GM23248 (cell line): ENCODE measurements at places on chromosomes 3 and 15.
A peak's percentile ranks its signal among the peaks of the same experiment; 100 is the strongest.

DNA sequence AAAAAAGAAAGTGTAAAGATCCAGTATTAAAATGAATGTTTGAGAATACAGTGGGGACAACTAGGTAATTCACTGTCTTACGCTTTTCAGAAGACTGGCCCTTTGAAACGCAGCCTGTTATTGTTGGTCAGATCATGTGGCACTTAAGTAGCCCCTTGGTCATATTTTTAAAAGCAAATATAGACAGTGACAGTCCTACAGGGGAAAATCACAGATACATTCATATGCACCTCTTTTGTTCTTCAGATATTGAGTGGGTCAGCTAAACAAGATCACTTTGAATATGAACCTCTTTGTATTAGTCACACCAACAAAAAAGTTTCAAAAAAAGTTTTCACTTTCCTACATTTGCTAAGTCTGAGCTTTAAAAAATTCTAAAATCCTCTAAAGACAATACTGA lies 36.0 kb downstream of the TIGIT start:
- DNase-seq = no peak

DNA sequence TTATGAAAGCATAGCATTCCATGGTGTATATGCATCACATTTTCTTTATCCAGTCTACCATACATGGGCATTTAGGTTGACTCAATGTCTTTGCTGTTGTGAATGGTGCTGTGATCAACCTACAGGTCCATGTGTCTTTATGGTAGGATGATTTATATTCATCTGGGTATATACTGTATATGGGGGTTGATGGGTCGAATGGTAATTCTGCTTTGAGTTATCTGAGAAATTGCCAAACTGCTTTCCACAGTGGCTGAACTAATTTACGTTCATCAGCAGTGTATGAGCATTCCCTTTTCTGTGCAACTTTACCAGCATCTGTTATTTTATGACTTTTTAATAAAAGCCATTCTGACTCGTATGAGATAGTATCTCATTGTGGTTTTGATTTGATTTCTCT lies 662.4 kb upstream of the BCHE start:
- DNase-seq = no peak

GRCh38 chr3:61618231-61618630 lies 56.9 kb downstream of the PTPRG start:
- no peak for DNase-seq

- DNase-seq = no peak
Observed at GRCh38 chr3:3097958-3098357, 12.2 kb downstream of the IL5RA start.

DNA sequence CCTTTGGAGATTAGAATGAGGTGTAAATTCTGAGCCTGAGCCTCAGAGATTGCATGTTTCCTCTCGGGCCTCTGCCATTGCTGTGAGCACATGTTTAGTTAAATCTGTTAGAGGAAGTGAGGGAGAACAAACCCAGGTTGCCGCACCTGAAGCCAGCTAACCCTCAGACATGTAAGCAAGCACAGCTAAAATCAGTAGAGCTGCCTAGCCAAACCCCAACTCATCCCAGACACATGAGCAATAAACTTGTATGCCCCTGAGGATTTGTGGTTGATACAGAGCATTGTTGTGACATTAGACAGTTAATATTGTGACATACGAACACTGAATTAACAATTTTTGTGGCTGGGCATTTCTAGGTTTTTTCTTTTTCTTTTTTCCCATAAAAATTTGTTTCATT lies 41.9 kb downstream of the NMD3 start:
- peak; percentile 88 for DNase-seq

- DNase-seq = no peak
Observed at GRCh38 chr15:48062148-48062872, 58.5 kb upstream of the SLC24A5 start.

GRCh38 chr15:100842756-100843730 lies 36.6 kb upstream of the ALDH1A3 start:
- DNase-seq = peak; percentile 32

DNA sequence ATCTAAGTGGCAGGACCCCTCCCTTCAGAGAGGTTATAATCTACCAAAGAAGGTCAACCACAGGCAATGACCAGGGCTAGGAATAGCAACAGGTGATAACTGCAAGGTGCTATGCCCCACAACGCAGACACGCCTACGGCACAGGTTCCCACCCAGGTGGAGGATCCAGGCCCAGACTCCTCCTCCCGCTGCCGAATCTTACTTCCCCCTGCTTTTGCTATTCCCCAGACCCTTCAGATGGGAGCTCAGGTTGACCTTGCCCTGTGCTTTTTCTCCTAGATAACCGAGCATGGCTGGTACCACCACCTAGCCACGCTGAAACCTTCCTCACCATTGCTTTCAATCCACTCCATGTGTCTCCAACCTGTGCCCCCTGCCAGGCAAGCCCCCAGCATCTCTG lies 142.2 kb upstream of the IGF1R start:
- DNase-seq = no peak

- DNase-seq = peak; percentile 83
Observed at GRCh38 chr3:37779289-37780152, 82.2 kb upstream of the CTDSPL start.

DNA sequence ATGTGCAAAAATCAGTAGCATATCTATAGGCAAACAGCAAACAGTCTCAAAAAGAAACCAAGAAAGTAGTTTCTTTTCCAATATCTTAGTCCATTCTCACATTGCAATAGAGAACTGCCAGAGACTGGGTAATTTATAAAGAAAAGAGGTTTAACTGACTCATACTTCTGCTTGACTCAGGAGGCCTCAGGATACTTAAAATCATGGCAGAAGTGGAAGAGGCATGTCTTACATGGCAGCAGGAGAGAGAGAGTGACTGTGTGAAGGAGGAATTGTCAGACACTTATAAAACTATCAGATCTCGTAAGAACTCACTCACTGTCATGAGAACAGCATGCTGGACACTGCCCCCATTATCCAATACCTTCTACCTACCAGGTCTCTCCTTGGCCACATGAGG lies 327.9 kb upstream of the EPHA3 start:
- no peak for DNase-seq

- no peak for DNase-seq
Observed at GRCh38 chr3:48945432-48945831, 26.8 kb downstream of the ARIH2 start.

DNA sequence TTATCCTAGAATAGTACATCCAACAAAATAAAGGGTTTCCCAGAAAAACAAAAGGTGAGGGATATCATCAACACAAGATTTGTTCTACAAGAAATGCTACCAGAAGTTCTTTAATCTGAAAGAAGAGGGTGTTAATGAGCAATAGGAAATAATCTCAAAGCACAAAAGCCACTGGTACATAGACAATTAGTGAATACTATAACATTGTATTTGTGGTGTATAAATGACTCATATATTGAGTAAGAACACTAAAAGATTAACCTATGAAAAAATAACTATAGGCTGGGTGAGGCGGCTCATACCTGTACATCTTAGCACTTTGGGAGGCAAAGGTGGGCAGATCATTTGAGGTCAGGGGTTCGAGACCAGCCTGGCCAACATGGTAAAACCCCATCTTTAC lies 210.2 kb upstream of the SLITRK3 start:
- no peak for DNase-seq

DNA sequence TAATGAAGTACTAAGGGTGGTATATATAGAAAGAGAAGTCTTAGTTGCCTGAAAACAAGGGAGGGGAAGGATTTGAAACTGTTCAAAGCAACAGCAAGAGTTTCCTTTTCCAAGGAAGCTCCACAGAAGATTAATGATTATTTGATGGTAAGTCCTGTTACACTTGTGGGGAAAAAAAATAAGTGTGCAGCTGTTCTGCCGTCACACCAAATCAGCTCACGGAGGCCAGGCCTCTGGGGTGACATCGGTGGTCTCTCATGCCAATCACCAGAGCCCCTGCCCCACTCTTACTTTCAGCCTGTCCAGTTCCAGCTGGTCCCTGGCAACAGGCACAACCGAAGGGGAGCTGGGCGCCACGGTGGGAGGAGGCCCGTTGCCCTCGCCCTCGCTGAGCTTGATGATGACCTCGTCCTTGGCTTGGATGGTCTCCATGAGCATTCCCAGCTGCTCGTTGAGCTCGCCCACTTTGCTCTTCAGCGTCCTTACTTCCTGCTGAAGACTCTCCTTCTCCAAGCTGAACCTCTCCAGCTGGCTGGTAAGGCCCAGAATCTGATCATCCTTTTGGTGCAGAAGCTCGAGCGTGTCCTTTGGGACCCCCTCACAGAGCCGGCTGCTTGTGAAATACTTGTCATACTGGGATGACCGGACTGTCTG lies 53.5 kb downstream of the TBC1D2B start:
- peak; percentile 47 for DNase-seq

GRCh38 chr3:16480861-16481545 lies 32.5 kb downstream of the RFTN1 start:
- DNase-seq = peak; percentile 58

GRCh38 chr3:73021301-73021835 lies 24.8 kb downstream of the PPP4R2 start:
- DNase-seq = no peak

- no peak for DNase-seq
Observed at GRCh38 chr3:79767905-79768267, at the start of gene ROBO1. TSS of gene ROBO1 (minus strand) at chr3:79767998.

GRCh38 chr3:84961521-84962255 lies 2.9 kb downstream of the CADM2 start:
- DNase-seq = no peak

- no peak for DNase-seq
Observed at GRCh38 chr3:32004113-32004765, 22.7 kb downstream of the ZNF860 start.

- no peak for DNase-seq
Observed at GRCh38 chr3:183272791-183273190, 19.7 kb downstream of the B3GNT5 start.

- DNase-seq = no peak
Observed at GRCh38 chr15:51046016-51046415, 48.7 kb downstream of the TNFAIP8L3 start.

GRCh38 chr3:52218454-52218853 lies 7.0 kb downstream of the TLR9 start:
- DNase-seq = no peak

DNA sequence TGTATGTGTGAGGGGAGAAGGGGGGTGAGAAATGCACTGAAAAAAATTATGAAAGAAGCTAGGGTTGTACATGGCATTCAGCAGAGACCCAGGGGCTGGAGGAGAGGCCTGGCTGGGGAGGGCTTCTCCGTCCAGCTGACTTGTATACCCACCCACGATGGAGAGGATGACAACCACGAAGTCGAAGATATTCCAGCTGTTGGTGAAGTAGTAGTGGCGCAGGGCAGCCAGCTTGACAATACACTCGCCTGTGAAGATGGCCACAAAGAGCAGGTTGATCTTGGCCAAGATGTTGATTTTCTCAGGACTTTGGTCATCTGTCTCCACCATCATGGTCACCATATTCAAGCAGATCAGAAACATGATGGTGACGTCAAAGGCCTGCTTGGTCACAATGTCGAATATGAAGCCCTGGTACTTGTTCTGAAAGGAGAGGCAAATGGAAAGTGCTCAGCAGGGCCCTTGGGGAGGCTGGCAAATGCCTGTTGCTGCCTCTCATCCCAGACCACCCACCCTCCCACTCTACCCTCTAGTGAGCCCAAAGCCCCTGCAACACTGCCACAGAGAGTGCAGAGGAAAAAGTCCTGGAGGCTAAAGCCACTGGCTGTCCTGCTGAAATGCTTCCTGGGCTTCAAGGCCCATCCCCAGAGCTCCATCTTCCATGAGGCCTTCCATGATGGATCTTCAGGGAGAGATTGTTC lies 58.1 kb downstream of the EXOG start:
- DNase-seq = no peak

- no peak for DNase-seq
Observed at GRCh38 chr3:51422211-51422610, 31.1 kb downstream of the RBM15B start.

DNA sequence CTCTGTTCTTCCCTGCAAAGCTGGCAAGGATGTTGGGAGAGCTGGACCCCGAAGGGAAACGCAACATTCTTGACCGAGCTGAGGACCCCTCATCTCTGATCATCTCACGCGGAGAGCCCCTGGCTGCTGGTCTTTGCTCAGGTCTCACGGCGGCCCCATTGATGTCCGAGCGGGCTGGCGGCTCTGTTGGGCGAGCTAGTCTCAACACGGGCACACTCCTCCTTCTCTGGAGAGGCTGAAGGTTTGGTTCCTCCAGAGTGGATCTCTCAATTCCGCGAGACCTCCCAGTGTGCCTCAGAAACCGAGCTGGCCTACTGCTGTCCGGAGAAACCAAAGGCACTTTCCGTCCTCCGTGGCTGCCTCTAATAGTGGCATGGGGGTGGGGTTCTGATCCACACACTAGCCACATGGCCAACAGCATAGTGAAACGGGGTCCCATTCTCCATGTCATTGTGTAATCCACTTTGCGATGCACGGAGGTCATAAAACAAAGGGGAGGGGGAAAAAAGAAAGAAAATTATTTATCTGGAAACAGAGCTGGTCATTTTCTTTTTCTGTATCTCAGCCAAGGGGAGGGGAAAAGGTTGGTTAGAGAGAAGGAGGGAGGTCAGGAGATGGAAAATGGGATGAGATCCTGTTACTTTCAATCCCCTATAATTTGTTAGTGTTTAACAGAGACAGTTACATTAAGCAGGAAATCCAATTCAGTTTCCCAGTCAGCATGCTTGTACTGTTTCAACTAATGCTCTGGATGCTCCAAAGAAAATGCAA lies 1.3 kb downstream of the CCDC80 start:
- DNase-seq = peak; percentile 81

GRCh38 chr3:52121813-52122212 lies 32.4 kb downstream of the POC1A start:
- no peak for DNase-seq

GRCh38 chr15:42331235-42331634 lies 28.1 kb upstream of the CAPN3 start:
- no peak for DNase-seq

GRCh38 chr3:31979001-31979697 lies 1.9 kb downstream of the OSBPL10 start:
- DNase-seq = no peak

DNA sequence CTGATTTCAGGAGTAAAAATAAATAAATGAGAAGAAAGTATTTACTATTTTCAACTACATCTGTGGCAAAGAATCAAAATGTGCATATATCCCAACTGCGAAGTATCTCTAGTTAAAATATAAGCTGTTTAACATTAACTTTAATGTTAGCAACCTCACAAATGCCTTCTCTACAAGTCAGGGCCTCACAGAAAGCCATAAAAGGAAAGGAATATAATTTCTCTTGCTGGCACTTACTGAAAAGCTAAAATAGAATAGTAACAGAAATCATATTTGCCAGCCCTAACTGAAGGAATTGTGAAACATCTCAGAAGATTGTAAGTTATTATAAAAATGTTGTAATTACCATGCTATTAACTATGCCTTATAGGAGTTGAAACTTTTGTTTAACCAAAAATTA lies 65.1 kb upstream of the MBNL1 start:
- peak; percentile 32 for DNase-seq
